ENCODE measurements at places on chromosomes 5 and 9.

DNA sequence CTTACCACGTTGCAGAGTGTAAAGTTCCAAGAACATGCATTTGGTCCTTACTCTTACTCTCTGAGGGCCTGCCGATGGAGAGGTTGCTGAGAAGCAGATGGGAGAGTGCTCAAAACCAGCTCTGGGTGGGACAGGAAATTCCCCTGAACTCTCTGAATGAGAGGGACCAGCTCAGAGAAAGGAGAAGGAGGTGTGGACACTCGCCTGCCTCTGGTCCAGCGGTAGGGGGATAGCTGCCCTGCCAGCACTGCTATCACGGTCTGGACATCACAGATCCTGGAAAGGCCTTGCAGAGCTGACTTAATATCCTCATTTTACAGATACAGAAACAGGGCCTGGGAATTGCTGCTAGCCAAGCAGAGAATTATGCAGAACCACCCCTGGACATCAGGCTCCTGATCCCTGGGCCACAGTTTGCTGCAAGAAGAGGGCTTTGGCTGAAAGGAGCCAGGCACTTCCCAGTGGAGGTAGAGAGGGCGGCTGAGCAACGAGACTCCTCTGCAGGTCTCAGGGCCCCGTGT lies 4.9 kb downstream of the TRAF1 start:
- DNase-seq, result no peak

- peak; percentile 1 for DNase-seq
Observed at GRCh38 chr9:749716-750115, 91.8 kb upstream of the DMRT1 start.

DNA sequence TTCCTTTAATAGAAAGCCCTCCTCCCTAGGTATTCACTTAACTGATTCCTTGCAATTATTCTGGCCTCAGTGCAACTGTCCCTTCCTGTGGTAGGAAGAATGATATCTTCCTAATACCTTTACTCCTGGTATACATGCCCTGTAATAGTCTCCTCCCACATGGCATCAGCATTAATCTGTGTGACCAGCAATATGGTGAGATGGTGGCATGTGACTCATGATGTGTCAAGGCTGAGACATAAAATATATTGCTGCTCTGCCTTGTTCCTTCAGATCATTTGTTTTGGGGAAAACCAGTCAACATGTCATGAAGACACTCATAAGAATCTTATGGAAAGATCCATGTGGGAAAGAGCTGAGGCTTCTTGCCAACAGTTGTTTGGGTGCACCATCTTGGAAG lies 149.1 kb upstream of the TRPM3 start:
- DNase-seq, result no peak

GRCh38 chr5:42691413-42691937 lies 65.1 kb upstream of the CCDC152 start:
- DNase-seq, result no peak

DNA sequence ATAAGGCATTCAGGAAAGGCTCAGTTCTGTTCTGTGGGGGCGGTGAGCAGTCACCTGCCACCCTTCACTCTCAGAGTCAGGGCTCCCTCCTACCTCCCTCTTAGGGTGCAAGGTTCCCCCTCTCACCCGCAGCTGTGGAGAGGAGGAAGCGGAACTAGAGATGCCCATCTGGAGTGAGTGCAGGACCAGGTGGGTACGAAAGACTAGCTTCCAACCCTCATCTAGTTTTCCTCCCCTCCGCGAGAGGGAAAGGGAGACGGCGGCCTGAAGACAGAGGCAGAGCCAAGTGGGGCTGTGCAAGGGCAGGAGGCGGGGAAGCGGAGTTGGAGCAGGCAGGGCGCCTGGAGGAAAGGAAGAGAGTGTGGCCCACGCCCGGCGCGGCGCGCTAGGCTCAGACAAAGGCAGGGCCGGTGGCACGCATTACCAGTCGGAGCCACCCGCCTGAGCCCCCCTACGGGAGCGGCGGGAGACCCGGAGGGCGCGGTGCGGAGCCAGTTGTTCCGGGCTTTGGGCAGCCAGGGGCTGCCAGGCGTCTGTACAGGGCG lies 7.3 kb downstream of the PRR7 start:
- DNase-seq, result no peak

GRCh38 chr5:54624805-54625568 lies 107.4 kb downstream of the SNX18 start:
- DNase-seq, result no peak

DNA sequence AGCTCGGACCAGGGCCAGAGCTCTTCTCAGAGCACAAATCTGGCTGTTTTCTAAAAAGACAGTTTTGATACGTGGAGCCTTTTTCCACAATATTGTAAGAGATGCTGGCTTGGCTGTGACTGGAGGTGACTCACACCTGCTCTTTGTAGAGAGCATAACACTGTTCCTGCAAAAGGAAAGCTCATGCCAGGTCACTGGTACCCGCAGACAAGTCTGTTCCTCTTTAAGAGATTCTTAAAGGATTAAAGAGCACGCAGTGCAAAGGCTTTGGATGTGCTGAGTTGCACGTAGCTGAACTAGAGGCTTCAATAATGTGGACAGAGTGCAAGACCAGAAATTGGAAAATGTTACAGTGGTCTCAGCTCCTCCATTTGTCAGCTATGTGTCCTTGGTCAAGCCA lies 19.0 kb downstream of the ACTL7B start:
- DNase-seq, result no peak

DNA sequence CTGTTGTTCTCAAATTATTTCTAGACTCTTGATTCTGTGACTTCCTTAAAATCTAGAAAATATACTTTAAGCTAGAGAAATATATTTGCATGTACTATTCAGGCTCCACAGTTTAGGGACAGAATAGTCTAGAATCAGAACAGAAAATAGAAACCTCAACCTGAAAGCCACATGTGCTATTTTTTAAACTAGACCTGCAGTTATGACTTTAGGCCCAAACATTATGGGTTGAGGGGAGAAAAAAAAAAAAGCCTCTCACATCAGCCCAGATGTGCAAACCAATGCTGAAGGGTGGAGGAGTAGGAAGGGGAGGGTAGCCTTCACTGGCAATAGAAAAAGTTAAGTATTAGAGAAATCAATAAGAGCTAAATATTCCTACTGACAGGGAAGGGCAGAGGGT lies 35.7 kb downstream of the ELL2 start:
- DNase-seq, result no peak

DNA sequence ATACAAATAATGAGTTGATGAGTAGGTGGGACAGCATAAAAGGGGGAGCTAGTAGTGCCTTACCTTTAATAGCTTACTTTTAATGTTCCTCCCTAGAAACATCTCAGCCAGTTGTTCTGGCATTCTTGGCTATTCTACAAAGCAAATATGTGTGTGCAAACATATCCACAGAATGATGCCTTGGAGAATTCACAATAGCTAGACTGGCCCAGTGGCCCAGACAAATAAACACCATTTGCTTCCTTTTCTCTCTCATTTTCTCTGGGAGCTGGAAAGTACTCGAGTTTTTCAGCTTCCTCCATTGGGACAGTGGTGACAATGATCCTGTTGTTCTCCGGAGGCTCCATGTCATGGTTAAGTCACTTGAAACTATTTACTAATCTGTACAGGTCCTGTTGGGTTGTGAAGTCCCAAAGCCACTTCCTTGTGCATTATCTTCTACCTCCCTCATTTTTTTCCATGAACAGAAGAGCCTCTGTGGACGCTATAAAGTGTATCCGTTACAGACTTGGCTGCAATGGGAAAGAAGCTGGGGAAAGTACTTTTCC lies 122.9 kb downstream of the DMAC1 start:
- no peak for DNase-seq

DNA sequence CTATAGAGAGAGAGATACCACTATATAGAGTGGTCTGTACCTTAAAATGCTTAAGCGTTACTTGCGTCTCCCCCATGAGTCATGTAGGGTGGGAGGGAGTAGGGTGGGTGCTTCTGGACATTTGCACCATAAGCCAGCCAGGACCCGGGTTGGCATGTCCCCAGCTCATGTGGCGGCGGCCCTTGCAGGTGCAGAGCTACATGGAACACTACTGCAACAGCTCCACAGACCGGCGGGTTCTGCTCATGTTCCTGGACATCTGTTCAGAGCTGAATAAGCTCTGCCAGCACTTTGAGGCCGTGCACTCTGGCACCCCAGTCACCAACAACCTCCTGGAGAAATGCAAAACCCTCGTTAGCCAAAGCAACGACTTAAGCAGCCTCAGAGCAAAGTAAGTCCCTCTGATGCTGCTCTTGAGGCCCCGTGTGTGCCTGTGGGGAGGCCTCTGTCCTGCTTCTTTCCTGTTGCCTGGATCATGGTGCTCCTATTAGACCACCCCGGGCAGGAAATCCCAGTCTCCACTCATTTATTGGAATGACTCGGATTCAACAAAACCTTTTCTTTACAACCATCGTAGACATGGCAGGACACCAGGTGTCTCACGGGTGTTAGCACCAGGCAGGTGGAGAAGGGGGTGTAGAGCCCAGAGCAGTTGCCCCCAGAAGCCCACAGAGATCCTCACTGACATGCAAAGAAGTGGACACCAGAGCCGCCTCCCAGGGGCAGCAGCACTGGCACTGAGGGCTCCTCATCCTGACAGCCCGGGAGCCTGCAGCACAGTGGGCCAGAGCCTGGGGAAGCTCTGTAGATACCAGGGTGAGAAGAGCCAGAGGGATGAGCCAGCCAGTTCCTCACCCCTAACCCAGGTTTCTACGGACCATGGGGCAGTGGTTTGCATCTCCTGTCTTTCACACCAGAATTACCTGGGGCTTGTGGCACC lies 8.8 kb downstream of the SPACA9 start:
- no peak for DNase-seq

- no peak for DNase-seq
Observed at GRCh38 chr9:6632516-6633183, 12.9 kb downstream of the GLDC start.

GRCh38 chr5:126490167-126490940 lies 67.1 kb downstream of the GRAMD2B start:
- no peak for DNase-seq

DNA sequence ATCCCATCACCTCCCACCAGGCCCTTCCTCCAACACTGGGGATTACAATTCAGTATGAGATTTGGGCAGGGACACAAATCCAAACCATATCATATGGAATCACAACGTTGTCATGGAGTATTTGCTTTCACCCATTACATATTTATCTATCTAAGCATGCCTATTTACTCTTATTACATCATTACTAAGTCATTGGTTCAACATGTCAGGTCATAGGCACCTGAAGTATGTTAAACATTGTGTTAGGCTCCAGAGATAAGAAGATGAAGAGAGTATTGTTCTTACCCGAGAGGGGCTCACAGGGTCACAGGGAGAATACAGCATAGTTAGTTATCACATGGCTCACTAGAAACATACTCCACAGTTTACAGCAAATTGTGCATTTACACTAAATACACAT lies 150.5 kb downstream of the TMEM161B start:
- no peak for DNase-seq

DNA sequence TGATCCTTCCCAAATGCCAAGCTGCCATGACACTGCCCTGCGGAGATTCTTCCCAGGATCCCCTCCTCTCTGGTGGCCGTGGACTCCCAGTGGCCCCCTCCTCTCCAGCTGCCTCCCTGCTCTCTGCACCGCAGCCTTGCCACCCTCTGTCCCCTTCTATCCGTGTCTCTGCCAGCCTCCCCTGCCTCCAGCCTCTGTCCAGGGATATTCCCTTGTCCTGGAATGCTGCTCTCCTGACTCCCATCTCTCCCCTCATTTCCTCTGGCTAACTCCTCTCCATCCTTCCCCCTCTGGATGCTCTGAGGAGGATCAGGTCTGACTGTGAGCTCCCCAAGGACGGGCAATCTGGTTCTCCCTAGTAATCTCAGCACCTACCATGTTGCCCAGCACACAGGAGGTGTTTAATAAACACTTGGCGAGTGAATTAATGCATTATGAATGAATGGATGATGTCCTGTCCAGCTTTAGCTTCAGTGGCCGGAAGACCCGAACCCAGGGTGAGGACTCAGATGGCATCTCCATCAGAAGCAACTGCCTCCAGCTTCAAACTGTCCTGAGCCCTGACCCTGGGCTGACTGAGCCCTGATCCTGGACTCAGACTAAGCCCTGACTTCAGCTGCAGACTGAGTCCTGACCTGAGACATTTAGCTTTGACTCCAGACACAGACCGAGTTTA lies 7.5 kb upstream of the CRB2 start:
- DNase-seq, result no peak

DNA sequence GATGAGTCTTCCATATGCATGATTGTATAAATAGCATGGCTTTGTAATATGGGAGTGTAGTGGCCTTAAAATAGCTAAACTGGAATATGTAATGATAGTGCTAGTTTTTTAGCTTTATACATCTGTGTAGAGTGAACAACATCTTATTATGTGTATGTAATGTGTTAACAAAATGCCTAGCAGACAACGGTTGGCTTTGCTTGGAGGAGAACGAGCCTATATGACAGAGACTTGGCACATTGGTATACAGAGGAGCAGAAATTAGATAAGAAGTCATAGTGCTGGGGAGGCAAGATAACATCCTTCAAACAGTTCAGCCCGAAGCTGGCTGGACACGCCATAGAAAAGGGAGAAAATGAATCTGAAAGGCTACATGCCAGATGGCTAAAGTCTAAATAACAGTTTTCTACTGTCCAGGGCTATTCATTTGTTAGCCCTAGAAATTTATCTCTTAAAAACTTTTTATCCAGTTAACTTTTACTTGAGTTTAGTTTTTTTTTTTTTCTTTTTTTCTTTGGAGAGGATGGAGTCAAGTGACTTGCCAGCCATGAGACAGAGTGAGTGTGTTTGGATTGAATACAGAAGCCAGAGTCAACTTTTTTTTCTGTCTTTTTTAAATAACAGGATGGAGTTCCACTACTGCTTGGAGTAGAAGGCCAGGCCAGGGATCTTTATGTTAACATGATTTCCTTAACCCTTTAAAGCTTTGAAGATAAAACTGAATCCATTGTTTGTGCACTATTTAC lies 214.4 kb upstream of the ACTBL2 start:
- no peak for DNase-seq

GRCh38 chr9:120513825-120514396 lies 66.1 kb downstream of the CDK5RAP2 start:
- no peak for DNase-seq

DNA sequence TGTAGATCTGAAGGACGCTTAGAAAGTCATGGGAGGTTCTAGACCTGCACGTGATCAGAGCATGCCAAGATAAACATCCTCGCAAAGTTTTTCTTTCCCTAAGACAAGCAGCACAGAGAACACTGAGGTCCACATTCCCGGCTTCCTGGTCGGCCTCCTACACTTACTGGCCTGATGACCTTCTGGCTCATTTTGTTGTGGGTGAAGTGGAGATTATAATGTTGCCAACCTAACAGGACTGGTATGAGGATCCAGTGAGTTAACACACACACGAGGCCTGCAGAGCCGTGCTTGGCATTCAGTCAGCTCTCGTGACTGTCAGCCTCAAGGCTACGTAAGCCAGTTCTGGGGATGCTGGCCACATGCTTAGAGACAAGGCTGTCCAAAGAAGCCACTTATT lies 186.0 kb downstream of the TENT4A start:
- DNase-seq, result no peak

DNA sequence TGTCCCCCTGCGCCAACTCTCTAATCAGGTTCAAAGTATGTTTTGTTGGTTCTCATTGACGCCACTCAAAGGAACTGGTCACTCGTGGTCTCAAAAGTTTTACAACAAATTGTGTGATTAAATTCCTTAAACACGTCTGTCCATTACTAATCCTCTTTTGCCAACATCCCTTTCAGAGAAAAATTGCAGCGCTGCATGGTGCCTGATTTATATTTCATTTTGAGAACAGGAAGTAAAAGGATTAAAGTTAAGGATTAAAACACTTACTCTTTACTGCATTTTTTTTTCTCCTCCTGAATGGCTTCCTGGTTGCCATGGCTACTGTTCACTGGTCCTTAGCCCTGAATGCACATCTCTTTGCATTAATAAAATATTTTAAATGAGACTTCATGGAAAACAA lies 383.5 kb downstream of the GLIS3 start:
- DNase-seq, result no peak

Measured in stimulated activated CD8-positive, alpha-beta memory T cell treated with anti-CD3 and anti-CD28 coated beads, Interleukin-7, amount 100 ng/mL, for 4 hours (primary cell).